ENCODE measurements at places on chromosomes 7 and 10. TPM values are rescaled to one million over a fixed set of nuclear protein-coding genes. Genes with fewer than 3 reads are reported as not detected.

SLIT1 gene
- 0.39 TPM for total RNA-seq

DNA sequence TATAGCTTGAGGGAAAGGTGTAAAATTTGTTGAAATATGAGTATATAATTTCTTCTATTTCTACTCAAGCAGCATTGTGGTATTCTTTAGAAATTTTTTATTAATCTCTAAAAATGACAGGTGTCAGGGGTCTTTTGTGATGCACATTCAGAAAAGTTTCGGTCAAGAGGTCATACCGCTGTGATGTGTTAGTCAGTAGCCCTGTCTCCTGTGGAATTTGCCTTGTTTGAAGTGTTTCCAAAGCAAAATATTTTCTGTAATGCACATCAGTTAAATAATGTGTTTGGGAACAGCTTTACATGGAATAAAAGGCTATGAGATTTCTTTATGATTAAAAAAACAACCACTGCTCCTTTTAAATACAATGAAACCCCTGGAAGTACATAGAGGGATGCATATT lies 35.8 kb downstream of the FOXP2 start:
- no peak for DNase-seq
- no peak overlapping the region for H3K4me3 ChIP-seq
- H3K27ac ChIP-seq = no peak overlapping the region
- no peaks in the 10 kb centered on the region for H3K4me1 ChIP-seq
- no peaks in the 10 kb centered on the region for H3K36me3 ChIP-seq

DNA sequence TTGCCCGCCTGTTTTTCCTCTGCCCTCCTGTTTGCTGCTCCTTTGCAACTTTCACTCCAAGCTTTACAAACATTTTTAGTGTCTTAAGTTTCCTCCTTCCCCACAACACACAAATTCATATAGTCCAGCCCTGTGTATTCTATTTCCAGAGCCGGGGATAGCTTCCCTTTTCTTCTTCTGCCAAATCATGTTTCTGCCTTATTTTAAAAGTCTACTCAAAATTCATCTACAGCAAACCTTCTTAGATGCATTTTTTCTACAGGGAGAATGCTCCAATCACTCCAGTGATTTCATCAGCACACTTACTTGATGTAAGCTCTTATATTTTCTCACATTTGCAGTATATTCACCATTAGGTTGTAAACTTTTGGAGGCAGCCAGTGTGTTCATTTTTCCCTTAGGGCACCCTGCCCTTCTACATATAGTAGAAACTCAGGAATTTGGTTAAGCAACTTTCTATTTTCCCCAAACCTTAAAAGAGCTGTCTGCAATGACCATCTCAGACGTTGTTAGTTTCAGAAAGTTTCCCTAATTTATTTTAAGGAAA lies 12.4 kb upstream of the ACTA2 start:
- no peak overlapping the region for H3K4me3 ChIP-seq
- peaks cover 7% of the 10 kb centered on the region for H3K4me1 ChIP-seq
- H3K27me3 ChIP-seq = no peaks in the 10 kb centered on the region
- no peak overlapping the region for H3K27ac ChIP-seq

GRCh38 chr7:43914795-43915194 lies 8.4 kb upstream of the URGCP start:
- no peak overlapping the region for H3K4me3 ChIP-seq
- H3K27ac ChIP-seq = no peak overlapping the region
- H3K27me3 ChIP-seq = no peaks in the 10 kb centered on the region
- DNase-seq = no peak
- no peaks in the 10 kb centered on the region for H3K4me1 ChIP-seq
- peaks cover 9% of the 10 kb centered on the region for H3K36me3 ChIP-seq

- no peaks in the 10 kb centered on the region for H3K36me3 ChIP-seq
- H3K4me1 ChIP-seq = peaks cover 36% of the 10 kb centered on the region
- no peak overlapping the region for H3K27ac ChIP-seq
- no peak for DNase-seq
These were observed 181.9 kb upstream of the PRSS58 start for GRCh38 chr7:142439739-142440138.

DNA sequence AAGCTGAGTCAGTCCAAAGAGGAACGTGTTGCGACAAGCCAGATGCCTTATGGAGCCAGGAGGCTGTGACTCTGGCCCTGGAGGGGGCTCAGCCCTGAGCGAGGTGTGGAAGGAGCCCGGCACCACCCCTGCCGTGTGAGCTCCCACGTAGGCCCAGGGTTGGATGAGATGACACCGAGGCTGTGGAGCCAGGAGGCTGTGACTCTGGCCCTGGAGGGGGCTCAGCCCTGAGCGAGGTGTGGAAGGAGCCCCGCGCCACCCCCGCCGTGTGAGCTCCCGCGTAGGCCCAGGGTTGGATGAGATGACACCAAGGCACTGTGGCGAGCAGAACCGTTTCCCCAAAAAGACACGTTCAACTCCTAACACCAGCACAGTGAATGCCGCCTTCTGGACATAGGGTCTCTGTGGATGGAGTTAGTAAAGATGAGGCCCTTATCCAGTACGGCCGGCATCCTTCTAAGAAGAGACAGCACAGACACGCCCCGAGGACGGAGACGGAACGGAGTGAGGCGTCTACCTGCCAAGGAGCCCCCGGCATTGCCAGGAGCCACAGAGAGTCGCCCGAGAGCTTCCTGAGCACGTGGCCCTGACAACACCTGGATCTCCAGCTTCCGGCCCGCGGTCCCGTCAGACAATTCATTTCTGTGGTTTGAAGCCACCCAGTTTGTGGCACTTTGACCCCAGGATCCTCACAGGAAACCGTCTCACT lies 472.5 kb downstream of the DNAJB6 start:
- no peaks in the 10 kb centered on the region for H3K4me1 ChIP-seq
- no peak overlapping the region for H3K27ac ChIP-seq
- no peaks in the 10 kb centered on the region for H3K36me3 ChIP-seq

GRCh38 chr7:25831062-25831691 lies 320.8 kb upstream of the NFE2L3 start:
- DNase-seq = no peak
- H3K4me1 ChIP-seq = no peaks in the 10 kb centered on the region
- peaks cover 3% of the 10 kb centered on the region for H3K27me3 ChIP-seq
- no peak overlapping the region for H3K4me3 ChIP-seq
- H3K36me3 ChIP-seq = no peaks in the 10 kb centered on the region

DNA sequence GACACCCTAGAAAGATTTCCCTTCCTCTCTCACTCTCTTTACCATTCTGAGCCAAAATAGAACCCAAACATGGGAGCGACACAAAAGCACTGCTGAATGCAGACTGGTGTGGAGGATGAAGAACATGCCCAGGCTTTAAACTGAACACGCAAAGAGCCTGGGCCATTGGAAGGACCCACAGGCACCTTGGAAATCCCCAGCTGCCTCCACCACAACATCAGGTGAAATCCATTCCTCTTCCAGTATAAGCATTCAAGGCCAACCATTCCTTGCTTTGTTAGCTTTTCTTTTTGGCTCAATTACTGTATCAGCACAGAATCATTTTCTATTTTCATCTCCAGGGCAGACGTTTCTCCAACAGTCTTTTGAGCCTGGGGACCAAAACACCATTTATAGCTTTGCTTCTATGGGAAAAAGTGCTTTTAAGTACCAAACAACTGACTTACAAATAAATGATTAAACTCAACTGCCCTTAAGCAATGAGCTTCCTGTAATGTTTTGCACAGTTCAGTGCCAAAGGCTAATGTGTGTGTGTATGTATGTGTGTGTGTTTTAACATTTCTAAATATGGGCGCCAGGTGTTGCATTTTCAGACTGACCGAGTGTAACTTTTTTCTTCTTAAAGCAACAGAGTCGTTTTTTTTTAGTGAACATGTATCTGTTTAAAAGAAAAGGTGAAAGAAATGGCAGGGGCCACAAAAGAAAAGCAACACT lies 16.2 kb upstream of the BLNK start:
- H3K4me3 ChIP-seq = no peak overlapping the region
- no peak overlapping the region for H3K27ac ChIP-seq
- H3K36me3 ChIP-seq = no peaks in the 10 kb centered on the region
- peaks cover 2% of the 10 kb centered on the region for H3K4me1 ChIP-seq

- DNase-seq = peak; percentile 3
- no peaks in the 10 kb centered on the region for H3K36me3 ChIP-seq
- H3K27me3 ChIP-seq = no peaks in the 10 kb centered on the region
- H3K27ac ChIP-seq = no peak overlapping the region
These were observed 4.8 kb upstream of the POLR1F start for GRCh38 chr7:19713676-19714075.

GRCh38 chr10:61653699-61654098 lies 9.0 kb upstream of the CABCOCO1 start:
- no peak overlapping the region for H3K4me3 ChIP-seq
- no peaks in the 10 kb centered on the region for H3K4me1 ChIP-seq

DNA sequence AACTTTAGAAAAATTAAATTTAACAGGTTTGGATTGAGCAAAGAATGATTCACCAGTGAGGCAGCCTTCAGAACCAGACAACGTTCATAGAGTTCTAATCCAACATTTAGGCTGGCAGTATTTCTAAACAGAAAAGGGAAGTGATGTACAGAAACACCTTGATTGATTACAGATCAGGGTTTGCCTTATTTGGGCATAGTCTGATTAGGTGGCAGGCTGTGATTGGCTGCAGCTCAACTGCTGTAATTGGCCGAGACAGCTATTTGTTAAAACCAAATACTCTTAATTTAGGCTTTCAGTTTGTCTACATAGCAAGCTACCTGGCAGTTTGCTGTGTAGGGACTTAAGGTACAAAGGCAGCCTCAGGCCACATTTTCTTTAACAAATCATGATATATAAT lies 802.5 kb downstream of the IPMK start:
- H3K4me3 ChIP-seq = no peak overlapping the region
- H3K36me3 ChIP-seq = no peaks in the 10 kb centered on the region
- no peak overlapping the region for H3K27ac ChIP-seq
- no peaks in the 10 kb centered on the region for H3K27me3 ChIP-seq

DNA sequence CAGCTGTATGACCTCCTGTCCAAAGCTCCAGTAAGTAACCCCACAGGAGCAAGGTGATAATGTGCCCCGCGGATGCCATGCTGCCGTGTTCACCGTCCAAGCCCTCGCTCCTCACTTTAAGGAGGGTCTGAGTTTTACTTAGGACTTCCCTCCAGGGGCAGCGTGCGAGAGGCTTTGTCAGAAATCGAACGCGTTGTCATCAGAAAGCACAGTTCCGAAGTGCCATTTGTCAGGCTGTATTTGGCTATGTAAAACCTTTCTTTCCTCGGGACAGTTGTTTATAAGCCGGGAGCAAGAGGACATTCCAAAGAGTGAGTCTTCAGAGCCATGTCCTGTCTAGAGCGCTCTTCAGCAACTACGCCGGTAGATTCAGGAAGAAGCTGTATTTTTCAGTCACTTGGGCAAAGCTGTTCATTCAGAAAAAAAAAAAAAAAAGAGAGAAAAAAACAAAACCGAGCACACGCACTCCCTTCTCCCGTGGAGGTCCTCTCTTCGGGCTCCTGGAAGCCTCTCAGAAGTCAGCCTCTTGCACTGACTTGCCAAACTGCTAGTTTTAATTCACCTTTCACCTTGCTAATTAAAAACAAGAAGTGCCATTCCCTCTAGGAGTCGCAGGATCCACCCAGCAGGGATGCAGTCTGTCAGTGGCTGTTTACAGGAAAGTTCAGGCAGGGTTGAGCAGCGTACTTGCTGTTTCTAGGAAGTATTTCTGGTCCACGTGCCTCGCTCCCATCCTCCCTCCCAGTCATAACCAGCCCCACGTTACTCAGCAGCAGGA lies at the start of gene SEMA3E:
Gene SEMA3E, minus strand, starts transcription at position 676 of the 778 bp plus-strand sequence.
- DNase-seq = no peak
- no peaks in the 10 kb centered on the region for H3K36me3 ChIP-seq
- H3K27ac ChIP-seq = no peak within 1 kb of the TSS
- no peak within 1 kb of the TSS for H3K4me3 ChIP-seq

GRCh38 chr7:149875396-149875795 lies 1.6 kb downstream of the ATP6V0E2 start:
- no peaks in the 10 kb centered on the region for H3K27me3 ChIP-seq
- peaks cover 42% of the 10 kb centered on the region for H3K36me3 ChIP-seq
- H3K4me3 ChIP-seq = peak overlapping the region; percentile 75
- H3K4me1 ChIP-seq = peaks cover 57% of the 10 kb centered on the region
- DNase-seq = no peak
- no peak overlapping the region for H3K27ac ChIP-seq

DNA sequence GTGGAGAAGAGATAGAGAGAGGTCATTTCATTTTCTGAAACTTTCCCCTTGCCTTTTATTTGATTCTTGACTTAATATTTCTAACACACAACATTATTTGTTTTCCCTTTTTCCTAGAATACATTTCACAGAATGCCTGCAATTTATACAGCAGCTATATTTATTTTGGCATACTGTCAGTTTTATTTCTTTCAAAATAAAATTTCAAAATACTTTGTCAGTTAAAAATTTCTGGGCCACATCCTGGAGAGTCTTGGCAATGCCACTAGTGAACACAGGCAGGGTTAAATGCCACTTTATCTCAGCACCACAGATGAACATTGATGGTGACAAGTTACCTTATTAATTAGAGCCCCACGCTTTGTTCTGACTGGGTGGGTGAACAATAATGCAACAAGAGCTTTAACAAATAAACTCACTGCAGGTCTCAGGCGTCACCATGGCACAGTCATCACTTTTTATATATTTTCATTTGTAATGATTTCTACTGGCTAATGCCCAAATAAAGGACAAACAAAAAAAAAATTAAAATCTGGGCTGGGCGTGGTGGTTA lies 494.0 kb downstream of the KIF20B start:
- H3K36me3 ChIP-seq = no peaks in the 10 kb centered on the region
- no peaks in the 10 kb centered on the region for H3K27me3 ChIP-seq
- no peak overlapping the region for H3K27ac ChIP-seq
- H3K4me1 ChIP-seq = no peaks in the 10 kb centered on the region

NODAL gene
- total RNA-seq = not detected

GRCh38 chr7:73815436-73815835 lies 15.4 kb upstream of the CLDN4 start:
- H3K4me3 ChIP-seq = no peak overlapping the region
- peaks cover 4% of the 10 kb centered on the region for H3K27me3 ChIP-seq
- H3K27ac ChIP-seq = no peak overlapping the region

- H3K27ac ChIP-seq = no peak overlapping the region
- H3K36me3 ChIP-seq = no peaks in the 10 kb centered on the region
- no peaks in the 10 kb centered on the region for H3K4me1 ChIP-seq
- no peaks in the 10 kb centered on the region for H3K27me3 ChIP-seq
These were observed 301.8 kb upstream of the MGMT start for GRCh38 chr10:129165076-129165720.

DNA sequence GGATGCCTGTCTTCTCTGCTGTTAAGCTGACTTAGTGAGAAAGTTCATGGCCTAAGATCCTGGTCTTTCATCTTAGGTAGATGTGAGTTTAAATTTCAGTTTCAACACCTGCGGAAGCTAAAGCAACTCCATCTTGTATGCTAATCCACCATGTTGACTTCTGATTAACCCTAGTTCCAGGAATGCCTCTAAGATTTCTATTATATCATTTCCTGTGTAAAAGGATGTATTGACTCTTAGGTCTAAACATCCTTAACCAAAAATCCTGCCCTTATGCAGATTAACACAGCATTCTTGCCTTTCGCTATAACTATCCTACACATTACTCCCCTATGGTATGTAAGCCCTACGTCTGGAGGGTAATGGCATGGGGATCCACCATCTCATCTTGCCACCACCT lies 94.4 kb upstream of the CCDC6 start:
- H3K27ac ChIP-seq = no peak overlapping the region
- no peaks in the 10 kb centered on the region for H3K4me1 ChIP-seq
- H3K4me3 ChIP-seq = no peak overlapping the region
- peaks cover 4% of the 10 kb centered on the region for H3K27me3 ChIP-seq

- H3K27ac ChIP-seq = no peak overlapping the region
- H3K4me1 ChIP-seq = no peaks in the 10 kb centered on the region
- no peaks in the 10 kb centered on the region for H3K27me3 ChIP-seq
These were observed 45.7 kb downstream of the ZNF138 start for GRCh38 chr7:64839910-64840309.

PDSS1 gene
- 4.5 TPM for total RNA-seq

TMEM225B gene
- 1.0 TPM for total RNA-seq
